Stomach (tissue), 19 donors: ENCODE measurements at places on chromosomes 1 and 21. TPM values are rescaled to one million over a fixed set of nuclear protein-coding genes. Genes with fewer than 3 reads are reported as not detected.

The C1orf115 gene
- polyA plus RNA-seq = 21.7 TPM

The SERTAD4 gene
- 2.2 TPM for polyA plus RNA-seq

The ACTN2 gene
- polyA plus RNA-seq = 2.6 TPM

The UBL4B gene
- not detected for polyA plus RNA-seq

The NIT1 gene
- 20.0 TPM for polyA plus RNA-seq

The EDARADD gene
- 3.7 TPM for polyA plus RNA-seq

The MANEAL gene
- polyA plus RNA-seq = 3.6 TPM

The CELA2A gene
- polyA plus RNA-seq = 1.6 TPM

The GJA8 gene
- polyA plus RNA-seq = not detected

The NHLH2 gene
- 1.5 TPM for polyA plus RNA-seq

The DNAI4 gene
- 2.4 TPM for polyA plus RNA-seq

The MX1 gene
- polyA plus RNA-seq = 25.1 TPM

The SLAMF1 gene
- 0.12 TPM for polyA plus RNA-seq

The ATAD3C gene
- 2.3 TPM for polyA plus RNA-seq

The GJC2 gene
- polyA plus RNA-seq = 0.46 TPM

The LIN28A gene
- not detected for polyA plus RNA-seq

The LORICRIN gene
- polyA plus RNA-seq = not detected

The OR2T11 gene
- polyA plus RNA-seq = not detected

The IFI44 gene
- polyA plus RNA-seq = 27.4 TPM

The OR2L13 gene
- not detected for polyA plus RNA-seq

The FCGR2B gene
- polyA plus RNA-seq = 2.0 TPM

The HSF2BP gene
- 0.25 TPM for polyA plus RNA-seq

The APCS gene
- polyA plus RNA-seq = not detected

The HPCAL4 gene
- 0.15 TPM for polyA plus RNA-seq
